ENCODE measurements at places on chromosomes 2 and 18.

- no peak for DNase-seq
Measured at GRCh38 chr2:45585267-45585861, 25.7 kb downstream of the SRBD1 start.

DNA sequence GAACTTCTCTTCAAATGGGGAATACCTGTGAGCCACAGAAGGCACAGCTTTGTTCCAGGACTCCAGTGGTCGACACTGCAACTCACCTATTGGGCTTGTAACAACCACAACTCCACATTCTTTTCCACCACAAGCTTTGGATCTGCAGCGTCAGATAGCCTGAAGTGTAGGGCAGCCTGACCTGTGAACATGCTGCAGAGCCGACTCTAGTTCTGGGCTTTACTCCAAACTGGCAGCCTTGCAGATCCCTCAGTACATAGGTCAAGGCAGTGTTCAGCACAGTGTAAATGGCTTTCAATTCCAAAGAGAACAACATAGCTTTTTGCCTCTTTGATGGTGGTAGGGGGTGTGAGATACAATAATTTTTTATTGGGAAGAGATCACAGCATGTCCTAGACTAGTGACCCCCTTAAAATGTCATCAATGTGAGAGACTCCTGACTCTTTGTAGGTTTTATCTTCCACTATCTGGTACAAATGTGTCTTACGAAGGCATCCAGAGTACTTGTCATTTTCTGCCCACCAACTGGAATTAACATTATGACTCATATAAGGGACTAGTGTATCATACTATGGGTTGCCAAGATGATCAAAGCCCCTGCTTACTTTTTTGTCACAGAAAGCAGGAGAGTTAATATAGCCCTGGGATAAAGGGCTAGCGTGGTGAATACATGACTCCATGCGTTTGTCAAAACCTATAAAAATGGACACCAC, 149.8 kb downstream of the COPS8 start:
- no peak for DNase-seq

GRCh38 chr2:227368574-227368973, 10.5 kb downstream of the TM4SF20 start:
- DNase-seq = no peak

DNA sequence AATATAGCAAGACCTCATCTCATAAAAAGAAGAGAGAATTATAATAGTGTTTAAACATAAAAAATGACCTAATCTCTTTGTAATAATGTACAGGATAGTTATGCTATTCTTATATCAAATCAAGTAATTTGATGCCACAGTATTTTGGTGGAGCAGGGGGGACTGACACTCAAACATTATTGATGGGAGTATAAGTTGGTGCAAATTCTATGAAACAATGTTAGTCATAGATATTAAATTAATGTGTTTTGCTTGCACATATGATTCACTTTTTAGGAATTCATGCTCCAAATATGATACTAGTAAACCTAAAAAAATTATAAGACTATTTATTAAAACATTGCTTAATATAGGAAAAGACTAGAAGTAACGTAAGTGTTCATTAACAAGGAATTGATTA, 256.1 kb upstream of the SYT4 start:
- no peak for DNase-seq

- DNase-seq = no peak
Measured at GRCh38 chr2:221478485-221478863, 93.6 kb downstream of the EPHA4 start.

DNA sequence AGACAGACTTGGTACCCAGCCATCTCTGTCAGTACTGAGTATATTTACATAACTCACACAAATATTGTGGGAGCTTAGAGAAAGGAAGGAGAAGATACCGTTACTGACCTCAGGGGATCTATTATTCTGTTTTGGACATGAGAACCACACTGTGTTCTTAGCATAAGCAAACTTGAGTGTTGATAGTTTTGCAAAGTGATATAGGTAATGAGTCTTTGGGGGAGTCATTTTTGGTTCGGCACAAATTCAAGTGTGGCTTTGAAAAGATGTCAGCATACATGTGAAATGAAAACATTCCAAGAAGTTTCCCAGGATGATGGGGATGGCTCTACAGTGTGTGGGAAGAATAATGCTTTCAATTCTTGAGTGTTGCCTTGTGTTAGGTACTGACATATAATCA, 24.1 kb downstream of the SMARCAL1 start:
- DNase-seq = no peak

- DNase-seq = no peak
Measured at GRCh38 chr2:229033816-229034215, 237.3 kb downstream of the PID1 start.

Data from NCI-H2107 (cell line).